ENCODE measurements at places on chromosomes 2 and 18.

- no peak for DNase-seq
These were observed 474.7 kb downstream of the MBD2 start for GRCh38 chr18:53749766-53750165.

- DNase-seq, result no peak
These were observed 1.1 kb downstream of the NIFK start for GRCh38 chr2:121735518-121736074.

DNA sequence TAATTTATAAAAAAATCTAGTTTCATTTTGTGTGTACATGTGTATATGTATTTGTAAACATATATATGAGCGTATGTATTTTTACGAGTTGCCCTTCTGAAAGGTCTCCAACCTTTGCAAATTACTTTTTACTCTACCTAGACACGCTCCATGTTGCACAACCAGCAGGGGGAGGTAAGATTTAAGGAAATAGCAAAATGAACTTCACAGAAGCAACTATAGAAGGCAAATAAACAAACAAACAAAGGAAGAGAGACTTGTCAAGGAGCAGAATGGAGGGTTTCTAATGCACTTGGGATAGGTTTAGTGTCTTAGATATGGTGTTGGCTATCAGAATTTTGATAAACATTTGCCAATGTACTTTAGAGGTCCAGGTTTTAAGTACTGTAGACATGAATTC lies 820.5 kb upstream of the POU3F3 start:
- DNase-seq, result no peak

DNA sequence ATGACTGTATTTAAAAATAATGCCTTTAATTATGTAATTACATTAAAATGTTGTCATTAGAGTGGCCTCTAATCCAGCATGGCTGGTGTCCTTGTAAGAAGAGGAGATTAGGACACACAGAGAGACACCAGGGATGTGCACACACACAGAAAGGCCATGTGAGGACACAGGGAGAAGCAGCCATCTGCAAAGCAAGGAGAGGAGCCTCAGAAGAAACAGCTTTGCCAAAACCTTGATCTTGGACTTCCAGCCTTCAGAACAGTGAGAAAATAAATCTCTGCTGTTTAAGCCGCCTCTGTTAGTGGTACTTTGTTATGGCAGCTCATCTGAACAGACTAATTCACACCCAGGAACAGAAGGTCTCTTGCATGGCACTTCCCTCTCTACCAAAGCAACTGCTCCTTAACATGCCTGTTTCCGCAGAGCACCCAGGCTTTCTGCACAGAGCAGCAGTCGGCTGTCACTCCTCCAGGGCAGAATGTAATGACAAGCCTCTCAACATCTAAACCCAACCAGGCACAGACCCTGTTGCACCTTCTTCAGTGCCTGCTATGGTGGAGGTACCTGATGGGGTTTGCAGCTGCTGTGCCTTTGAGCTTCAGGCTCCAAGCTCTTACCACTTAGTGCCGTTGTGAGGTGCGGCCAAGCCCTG lies 377.7 kb downstream of the TDRD15 start:
- no peak for DNase-seq

GRCh38 chr2:64262071-64262470 lies 117.9 kb upstream of the PELI1 start:
- no peak for DNase-seq

DNA sequence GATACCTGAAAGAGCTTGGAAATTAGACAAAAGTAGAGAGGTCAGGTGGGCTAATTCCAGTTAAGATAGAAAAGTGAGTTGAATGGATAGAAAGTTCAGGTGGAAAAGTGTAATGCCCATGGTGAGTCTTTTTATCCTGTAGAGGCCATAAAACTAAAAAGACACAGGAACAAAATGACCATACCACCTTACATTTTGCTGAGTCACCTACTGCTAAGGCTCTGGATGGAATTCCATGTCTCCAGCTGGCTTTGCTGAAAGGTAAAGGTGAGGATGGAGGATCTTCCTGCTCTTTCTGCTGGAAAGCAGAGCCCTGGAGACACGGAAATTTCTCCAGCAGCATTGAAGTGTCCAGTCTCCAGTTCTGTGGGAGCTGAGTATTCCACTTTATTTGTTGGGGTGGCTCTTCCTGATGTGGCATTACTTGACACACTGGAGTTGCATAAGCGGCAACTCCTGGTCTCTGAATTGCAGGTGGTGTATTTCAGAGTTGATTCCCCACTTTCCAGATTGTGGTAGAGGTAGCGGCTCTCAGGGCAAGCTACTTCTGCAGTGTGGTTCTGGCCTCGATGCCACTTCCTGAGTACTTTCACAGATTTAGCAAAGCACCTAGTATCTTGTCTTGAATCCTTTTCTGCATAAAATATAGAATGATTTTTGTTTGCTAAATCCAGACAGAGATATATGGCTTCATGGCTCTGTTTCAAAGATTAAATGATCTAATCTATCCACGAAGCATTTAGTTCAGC lies 10.7 kb downstream of the IL1RL2 start:
- no peak for DNase-seq

DNA sequence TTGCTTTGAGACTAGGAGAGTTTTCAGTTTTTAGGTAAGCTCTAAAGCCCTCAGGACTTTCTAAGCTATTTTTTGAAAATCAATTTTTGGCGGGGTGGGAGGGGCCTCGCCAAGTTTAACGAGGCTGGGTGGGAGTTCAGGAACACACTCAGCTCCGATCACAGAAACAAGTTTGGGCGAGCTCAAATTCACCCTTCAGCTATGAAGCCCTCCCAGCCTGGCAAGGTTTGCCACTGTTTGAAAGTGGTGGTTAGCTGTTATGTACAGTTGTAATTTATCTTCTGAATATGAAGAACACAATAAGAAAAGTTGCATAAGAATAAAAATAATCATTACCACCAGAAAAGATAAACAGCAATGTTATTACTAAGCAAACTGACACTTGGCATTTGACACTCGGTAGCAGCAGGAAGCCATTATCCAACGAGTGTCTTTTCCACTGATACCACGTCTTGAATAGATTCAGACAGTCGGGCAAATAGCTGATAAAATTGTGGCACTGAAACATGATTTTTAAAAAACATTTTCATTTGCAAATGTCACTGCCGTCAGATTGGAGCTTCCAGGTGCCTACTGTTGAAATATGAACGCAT lies 59.8 kb downstream of the KCTD1 start:
- DNase-seq, result no peak

DNA sequence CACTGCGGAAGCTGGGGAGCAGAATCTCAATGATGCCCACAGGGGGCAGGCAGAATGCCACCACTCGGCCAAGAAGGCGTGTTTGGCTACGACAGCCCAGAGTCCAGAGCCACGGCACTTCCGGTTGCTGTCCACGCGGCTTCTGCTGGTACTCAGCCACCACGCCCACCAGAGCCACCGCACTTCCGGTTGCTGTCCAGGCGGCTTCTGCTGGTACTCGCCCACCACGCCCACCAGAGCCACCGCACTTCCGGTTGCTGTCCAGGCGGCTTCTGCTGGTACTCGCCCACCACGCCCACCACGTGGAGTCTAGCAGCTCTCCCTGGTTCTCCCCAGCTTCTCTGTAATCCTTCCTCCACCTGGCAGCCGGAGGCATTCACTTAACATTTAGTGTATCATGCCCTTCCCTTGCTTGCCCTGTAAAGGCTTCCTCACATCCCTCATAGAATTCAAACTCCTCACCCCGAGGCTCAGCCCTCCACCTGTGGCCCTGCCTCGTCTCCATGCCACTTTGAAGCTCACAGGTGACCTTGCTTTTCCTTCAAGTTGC lies 40.1 kb upstream of the APCDD1 start:
- no peak for DNase-seq

DNA sequence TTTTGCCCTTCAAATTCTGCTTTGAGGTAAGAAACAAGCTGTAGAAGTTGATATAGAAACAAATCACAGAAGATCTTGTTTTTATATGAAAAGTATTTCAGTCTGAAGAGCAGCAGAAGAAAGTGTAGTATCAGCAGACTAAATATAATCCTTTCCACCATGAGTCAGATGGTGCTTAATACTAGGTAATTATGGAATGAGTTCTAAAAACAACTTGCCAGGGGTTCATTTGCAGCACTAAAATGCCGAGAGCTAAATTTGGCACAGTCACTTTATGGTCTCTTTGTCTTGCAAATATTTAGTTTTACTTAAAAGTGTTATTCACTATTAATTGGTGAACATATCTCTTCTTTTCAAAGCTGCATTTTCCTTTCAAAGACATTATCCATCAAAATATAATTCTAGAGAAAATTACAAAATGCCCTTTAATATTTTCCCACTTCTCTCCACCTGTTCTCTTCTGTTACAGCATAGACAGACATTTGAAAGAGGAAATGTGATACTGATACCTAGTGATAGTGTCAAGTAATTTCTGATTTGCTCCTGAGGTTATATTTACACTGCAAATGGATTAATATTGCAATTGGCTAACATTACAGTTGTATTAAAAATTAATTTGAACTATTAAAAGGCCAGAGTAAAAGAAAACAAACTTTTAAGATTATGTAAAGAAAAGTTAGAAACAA lies 5.3 kb downstream of the MYL1 start:
- DNase-seq, result no peak

DNA sequence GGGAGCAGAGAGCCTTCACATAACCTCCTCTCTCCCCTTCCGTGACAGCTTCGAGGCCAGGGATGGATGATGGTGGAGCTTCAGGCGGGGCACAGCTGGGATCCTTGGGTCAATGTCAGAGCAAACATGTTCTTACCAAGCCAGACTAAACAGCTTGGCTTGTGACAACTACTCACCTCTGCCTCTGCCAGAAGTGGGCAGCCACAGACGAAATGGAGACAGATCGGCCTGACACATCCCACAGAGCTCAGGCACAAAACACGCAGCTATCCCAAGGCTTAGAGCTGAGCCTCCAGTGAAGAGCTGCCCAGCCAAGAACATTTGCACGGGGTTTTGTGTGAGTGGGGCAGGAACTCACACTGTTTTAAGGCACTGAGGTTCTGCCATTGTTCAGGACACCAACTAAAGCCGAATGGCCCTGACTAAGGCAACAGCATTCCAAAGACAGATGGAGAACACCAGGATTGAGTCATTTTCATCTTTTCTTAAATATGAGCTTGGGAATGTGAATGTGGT lies 12.8 kb downstream of the PXDN start:
- no peak for DNase-seq

DNA sequence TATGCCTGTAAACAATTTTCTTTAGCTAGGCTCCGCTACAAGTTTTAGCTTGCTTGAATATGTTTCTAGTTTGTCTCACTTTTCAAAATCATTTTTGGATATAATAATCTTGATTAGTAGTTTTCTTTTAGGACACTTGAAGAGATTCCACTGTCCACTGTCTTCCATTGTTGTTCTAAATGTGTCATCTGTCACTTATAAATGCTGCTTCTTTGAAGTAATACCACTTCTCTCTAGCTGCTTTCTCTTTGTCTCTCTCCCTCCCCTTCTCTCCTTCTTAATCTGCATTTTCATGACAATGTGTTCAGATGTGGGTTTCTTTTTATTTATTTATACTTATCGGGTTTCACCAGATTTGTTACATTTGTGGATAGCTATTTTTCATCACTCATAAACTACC lies 73.7 kb upstream of the DPP10 start:
- no peak for DNase-seq

GRCh38 chr2:225452677-225453076 lies 53.2 kb downstream of the NYAP2 start:
- DNase-seq, result no peak

DNA sequence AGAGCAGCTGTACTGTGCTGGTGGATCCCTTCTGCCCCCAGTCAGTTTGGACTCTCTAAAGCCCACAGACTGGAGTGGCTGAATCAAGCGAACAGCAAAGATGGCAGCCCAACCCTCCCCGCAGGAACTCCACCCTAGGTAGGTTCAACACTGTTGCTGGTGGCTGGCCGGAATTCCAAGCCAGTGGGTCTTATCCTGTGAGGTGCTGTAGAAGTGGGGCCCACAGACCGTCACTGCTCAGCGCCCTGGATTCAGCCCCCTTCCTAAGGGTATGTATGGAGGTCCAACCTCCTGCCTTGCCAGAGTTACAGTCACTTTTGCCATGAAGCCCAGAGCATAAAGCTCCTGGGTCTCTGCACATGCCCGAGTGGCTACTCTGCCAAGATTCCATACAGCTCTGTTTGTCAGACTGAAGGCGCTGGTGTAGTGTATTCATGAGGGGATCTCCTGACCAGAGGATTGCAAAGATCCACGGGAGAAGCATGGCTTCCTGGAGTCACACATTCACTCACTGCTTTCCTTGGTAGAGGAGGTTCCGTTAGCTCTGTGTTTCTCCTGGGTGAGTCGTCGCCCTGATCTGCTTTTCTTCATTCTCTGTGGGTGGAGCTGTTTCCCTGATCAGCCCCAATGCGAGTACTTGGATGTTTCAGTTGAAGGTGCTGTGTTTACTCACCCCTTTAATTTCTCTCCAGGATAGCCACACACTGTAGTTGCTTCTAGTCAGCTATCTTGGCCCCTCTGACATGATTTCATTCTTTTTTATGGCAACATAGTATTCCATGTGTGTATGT lies 293.6 kb upstream of the THUMPD2 start:
- no peak for DNase-seq

Data from tibial nerve (tissue), 4 donors.